ENCODE measurements at places on chromosomes 4 and X. TPM values are rescaled to one million over a fixed set of nuclear protein-coding genes. Genes with fewer than 3 reads are reported as not detected.

The NR0B1 gene
- polyA plus RNA-seq = not detected

The OTC gene
- not detected for polyA plus RNA-seq

The CMC4 gene
- polyA plus RNA-seq = 21.0 TPM

The SMIM31 gene
- 0.70 TPM for polyA plus RNA-seq

The USP17L22 gene
- not detected for polyA plus RNA-seq

The DOK7 gene
- polyA plus RNA-seq = 5.0 TPM

The RGN gene
- polyA plus RNA-seq = 11.0 TPM

The H2BW2 gene
- not detected for polyA plus RNA-seq

The F9 gene
- not detected for polyA plus RNA-seq

The ASB12 gene
- polyA plus RNA-seq = 0.20 TPM

The UGT2B11 gene
- polyA plus RNA-seq = not detected

The DGKK gene
- not detected for polyA plus RNA-seq

The TRPC5OS gene
- polyA plus RNA-seq = not detected

The C4orf36 gene
- not detected for polyA plus RNA-seq

The HTN1 gene
- not detected for polyA plus RNA-seq

The P2RY4 gene
- not detected for polyA plus RNA-seq

The WAS gene
- polyA plus RNA-seq = 6.2 TPM

The ANKRD50 gene
- polyA plus RNA-seq = 2.7 TPM

The GPR50 gene
- not detected for polyA plus RNA-seq

The ZNF157 gene
- 0.15 TPM for polyA plus RNA-seq

The SPANXD gene
- not detected for polyA plus RNA-seq

The VSIG1 gene
- polyA plus RNA-seq = 60.2 TPM

The RNF212 gene
- polyA plus RNA-seq = 4.8 TPM

The PDCL2 gene
- polyA plus RNA-seq = not detected

The SLC38A5 gene
- polyA plus RNA-seq = 45.8 TPM

The FRMPD4 gene
- polyA plus RNA-seq = not detected

The USP17L12 gene
- not detected for polyA plus RNA-seq

The BRS3 gene
- polyA plus RNA-seq = not detected

The CACNA1F gene
- 0.18 TPM for polyA plus RNA-seq

The SLITRK4 gene
- polyA plus RNA-seq = 0.03 TPM

The KIT gene
- polyA plus RNA-seq = 1.9 TPM

The DKK2 gene
- polyA plus RNA-seq = 0.05 TPM

The PGAM4 gene
- not detected for polyA plus RNA-seq

The PPP1R2C gene
- not detected for polyA plus RNA-seq

The CBR4 gene
- polyA plus RNA-seq = 4.1 TPM

The SYNPO2 gene
- 34.5 TPM for polyA plus RNA-seq

The DMRTC1B gene
- polyA plus RNA-seq = 0.93 TPM

The GYG2 gene
- 5.7 TPM for polyA plus RNA-seq

The FAM184B gene
- polyA plus RNA-seq = not detected

The USP38 gene
- polyA plus RNA-seq = 3.1 TPM

The MSX1 gene
- polyA plus RNA-seq = 0.85 TPM

The NDUFB11 gene
- polyA plus RNA-seq = 90.8 TPM

The GLUD2 gene
- 0.18 TPM for polyA plus RNA-seq

The NDUFC1 gene
- 138 TPM for polyA plus RNA-seq

The KCND1 gene
- 0.68 TPM for polyA plus RNA-seq

The PROM1 gene
- polyA plus RNA-seq = 4.6 TPM

The PF4V1 gene
- not detected for polyA plus RNA-seq

The DSPP gene
- polyA plus RNA-seq = not detected

The CSAG2 gene
- not detected for polyA plus RNA-seq

The TCP11X2 gene
- polyA plus RNA-seq = not detected

The AKAP14 gene
- polyA plus RNA-seq = not detected

The MAB21L2 gene
- 0.08 TPM for polyA plus RNA-seq

The CNKSR2 gene
- polyA plus RNA-seq = 0.65 TPM

The SPIN4 gene
- 1.00 TPM for polyA plus RNA-seq

The GABRQ gene
- polyA plus RNA-seq = 0.05 TPM

The UGT2B15 gene
- 8.9 TPM for polyA plus RNA-seq

The FAM9B gene
- not detected for polyA plus RNA-seq

The CT45A2 gene
- not detected for polyA plus RNA-seq

The IQCM gene
- polyA plus RNA-seq = not detected
